Activated CD4-positive, alpha-beta T cell treated with anti-CD3 and anti-CD28 coated beads, Interleukin-2, amount 10 ng/mL, durations not matched to agents 7 days and 5 days (primary cell): ENCODE measurements at places on chromosomes 1 and 21. TPM values are rescaled to one million over a fixed set of nuclear protein-coding genes. Genes with fewer than 3 reads are reported as not detected.
A peak's percentile ranks its signal among the peaks of the same experiment; 100 is the strongest.

DNA sequence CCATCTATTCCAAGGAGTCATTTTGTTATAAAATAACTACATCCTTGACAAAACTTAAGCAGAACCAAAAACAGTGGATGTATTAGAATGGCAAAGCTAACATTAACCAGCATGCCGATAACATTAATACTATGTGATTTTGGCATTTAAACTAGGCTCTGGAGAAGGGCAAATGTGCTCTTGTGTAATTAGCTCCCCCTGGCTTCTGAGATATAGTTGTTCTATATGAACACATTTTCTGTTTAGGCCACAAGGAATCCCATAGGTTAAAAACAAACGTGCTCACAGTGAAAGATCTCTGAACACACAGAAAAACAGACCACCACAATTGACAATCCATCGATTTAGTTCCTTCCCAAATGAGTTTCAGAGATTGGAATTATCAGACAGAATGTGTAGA lies 57.4 kb upstream of the TARS2 start:
- DNase-seq: no peak

GRCh38 chr1:156100205-156100995 lies 14.1 kb upstream of the LMNA start:
- DNase-seq: no peak

DNA sequence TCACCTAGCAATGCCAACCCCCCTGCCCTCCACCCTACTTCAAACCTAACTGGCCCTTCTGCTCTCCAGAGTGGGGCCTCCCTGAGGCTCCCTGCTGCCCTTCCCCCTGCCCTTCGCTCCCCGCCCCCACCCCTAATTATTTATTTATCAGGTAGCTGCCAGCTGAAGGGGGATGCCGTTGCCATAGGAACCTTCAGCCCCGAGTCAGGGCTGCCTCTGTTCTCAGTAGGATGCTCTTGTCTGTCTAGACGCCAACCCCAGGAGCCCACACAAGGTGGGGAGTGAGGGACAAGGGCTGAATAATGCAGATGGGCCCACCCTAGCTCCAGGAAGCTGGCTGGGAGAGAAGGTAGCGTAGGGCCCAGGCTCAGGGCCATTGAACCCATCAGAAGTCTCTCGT lies 41.1 kb downstream of the NKAIN1 start:
- DNase-seq: no peak

DNA sequence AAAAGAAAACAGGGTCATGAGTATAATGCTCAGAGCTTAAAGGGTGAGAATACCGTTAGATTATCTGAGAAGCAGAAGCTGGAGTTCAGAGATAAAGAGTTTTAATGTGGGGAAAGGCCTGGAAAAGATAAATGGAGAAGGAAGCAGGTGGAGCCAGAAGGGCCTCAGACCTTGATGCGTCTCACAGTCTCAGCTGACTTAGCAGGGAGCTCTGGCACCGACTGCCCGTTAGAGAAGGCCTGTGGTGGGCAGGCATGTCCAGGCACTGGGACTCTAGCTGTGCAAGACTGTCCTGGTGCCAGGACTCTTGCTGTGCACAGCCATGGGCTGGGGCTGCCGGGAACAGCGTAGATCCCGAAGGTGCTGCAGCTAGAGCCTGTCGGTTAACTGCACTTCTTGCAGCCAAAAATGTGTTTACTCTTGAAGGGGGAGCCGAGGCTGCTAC lies 3.8 kb upstream of the SLAMF9 start:
- DNase-seq: no peak

DNA sequence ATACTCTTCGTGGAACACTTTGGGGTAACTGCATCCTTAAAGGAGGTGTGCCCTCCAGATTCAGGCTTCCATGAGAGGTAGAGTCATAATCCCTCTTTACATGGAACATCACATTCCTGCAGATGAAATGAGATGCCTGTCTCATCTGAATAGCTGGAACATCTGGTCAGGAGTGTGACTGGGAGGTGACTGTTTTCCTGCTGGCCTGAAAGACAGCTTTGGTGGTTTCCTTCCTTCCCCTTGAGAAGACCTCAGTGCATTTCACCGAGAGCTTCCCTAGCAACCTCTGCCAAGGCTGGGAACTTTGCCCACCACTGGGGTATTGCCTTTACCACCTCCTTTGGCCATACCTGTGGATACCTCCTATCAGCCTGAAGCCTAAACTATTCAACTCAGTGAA lies 46.7 kb upstream of the GUCA2A start:
- DNase-seq: no peak

GRCh38 chr21:32184485-32184884 lies 94.4 kb downstream of the MIS18A start:
- no peak for DNase-seq

- DNase-seq: no peak
These were observed 88.7 kb downstream of the ATP1A1 start for GRCh38 chr1:116461723-116462122.

- DNase-seq: no peak
These were observed 14.7 kb downstream of the LYPLAL1 start for GRCh38 chr1:219188331-219188803.

DNA sequence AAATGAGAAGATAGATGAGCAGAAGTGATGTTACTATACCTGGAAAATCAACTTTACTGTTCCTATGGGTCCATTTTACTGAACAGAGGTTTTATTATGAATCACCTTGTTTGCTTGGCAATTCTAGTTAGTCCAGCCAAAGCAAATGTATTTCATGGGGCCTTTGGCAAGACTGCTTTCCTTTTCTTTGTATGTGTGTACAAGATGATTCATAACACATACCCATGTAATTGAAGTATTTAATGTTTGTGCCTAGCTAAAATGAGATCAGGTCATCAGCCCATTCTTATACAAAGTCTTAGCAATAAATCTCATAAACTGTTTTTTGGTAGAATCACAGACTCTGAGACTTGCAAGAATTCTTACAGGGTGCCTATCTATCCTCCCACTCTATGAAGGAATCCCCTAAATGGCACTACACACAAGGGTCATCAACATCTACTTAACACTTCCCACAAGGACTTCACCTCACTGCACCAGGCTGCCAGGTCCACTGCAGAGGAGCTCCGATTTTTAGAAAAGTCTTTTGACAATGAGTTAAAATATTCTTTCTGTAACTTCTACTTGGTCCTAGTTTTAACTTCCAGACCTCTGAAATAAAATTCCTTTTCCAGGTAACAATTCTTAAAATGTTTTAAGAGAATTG lies 58.5 kb downstream of the LPAR3 start:
- DNase-seq: no peak

DNA sequence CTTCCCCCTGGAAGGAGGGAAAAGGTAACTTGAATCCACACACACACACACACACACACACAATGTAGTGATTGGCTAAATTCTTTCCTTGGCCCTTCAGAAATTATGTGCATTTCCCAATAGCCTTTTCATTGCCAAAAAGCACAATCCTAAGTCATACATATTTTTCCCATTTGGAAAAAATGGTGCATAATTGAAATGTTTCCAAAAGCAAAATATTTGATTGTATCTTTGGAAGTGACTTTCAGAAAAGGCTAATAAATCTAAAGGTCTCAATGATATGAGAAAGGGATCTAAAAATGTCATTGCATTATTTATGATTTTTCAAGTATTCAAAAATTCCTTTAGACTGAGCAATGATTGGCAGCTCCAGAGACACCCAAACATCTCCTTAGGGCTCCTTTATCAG lies 43.5 kb upstream of the NEK7 start:
- DNase-seq: no peak

GRCh38 chr1:67348586-67349252 lies 41.0 kb downstream of the IL12RB2 start:
- no peak for DNase-seq

- DNase-seq: no peak
These were observed 511 bp upstream of the RABGAP1L start for GRCh38 chr1:174158767-174159251.

- no peak for DNase-seq
These were observed at the start of gene KCNK2 for GRCh38 chr1:215082532-215083382. TSS of gene KCNK2 (plus strand) at chr1:215082737. CDS start at chr1:215083386, 649 bp downstream.

- DNase-seq: no peak
These were observed 76.8 kb upstream of the ATF3 start for GRCh38 chr1:212531796-212532195.

DNA sequence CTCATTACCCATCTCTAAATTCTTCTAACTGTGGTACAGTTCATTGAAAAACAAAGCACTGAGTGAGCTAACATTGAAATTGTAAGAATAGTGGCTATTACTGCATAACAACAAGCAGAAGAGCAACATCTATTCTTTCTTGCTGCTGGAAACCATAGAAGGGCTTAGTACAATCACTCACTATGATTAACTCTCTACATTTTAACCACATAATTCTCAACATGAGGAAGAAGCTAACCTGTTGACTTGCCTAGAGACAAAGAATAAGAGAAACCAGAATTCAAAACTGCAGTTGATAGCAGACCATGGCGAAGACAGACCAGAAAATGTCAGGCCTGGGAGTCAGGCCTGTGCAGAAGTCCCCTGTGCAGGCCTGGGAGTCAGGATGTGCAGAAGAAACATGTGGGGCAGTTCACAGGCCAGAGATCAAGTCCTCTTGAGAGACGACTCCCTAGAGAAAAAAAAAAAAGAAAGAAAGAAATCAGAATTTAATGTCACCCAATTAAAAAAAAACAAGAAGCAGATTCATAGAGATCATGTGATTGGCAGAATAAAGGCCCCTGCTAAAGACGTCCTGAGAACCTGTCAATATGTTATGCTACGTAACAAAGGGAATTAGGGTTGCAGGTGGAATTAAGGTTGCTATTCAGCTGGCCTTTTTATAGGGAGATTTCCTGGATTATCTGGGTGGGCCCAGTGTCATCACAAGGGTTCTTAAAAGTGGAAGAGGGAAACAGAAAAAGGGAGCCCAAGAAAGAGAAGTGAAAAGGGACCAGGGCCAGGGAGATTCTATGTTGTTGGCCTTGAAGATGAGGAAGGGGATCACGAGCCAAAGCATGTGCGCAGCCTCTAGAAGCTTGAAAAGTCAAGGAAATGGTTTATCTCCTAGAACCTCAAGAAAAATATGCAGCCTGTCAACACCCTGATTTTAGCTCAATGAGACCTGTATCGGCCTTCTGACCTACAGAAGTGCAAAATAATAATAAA lies 94.9 kb downstream of the MRPL39 start:
- no peak for DNase-seq

GRCh38 chr21:43302062-43302700 lies 124.8 kb downstream of the SIK1 start:
- no peak for DNase-seq

GRCh38 chr1:11352058-11352715 lies 79.2 kb downstream of the UBIAD1 start:
- no peak for DNase-seq

DNA sequence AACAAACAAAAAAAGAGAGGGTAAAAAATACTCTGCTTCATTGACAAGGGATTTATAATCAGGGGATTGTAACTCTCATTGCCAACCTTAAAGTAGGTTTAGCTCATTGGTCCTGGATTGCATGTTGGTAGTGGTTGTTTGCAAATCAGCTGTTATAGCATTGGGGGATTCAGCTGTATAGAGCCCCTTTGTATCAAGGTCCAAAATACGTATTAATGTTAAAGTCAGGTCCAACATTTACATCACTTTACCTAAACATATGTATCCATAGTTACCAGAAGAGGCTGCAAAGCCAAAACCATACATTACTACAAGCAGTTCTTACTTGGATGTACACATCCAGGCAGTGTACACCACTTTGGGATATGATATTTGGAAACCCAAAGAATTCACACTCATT lies 29.4 kb downstream of the RPS27 start:
- no peak for DNase-seq

DNA sequence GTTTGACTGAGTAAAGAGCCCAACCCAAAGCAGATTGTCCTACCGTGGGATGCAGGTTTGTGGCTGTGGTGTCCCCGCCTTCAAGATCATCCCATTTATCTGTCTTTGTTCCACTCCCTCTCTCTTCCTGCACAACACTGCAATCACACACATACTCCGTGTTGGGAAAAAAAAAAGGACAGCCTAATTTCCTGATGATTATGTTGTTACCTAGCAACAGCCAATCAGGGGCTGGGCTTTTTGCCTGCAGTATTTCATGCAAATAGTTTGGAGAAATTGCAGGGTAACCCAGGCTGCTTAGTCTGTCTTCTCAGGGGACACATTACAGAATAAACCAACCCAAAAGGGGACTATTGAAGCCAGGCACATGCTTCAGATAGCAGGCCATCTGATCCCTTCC lies 38.3 kb downstream of the PHC2 start:
- DNase-seq: no peak

DNA sequence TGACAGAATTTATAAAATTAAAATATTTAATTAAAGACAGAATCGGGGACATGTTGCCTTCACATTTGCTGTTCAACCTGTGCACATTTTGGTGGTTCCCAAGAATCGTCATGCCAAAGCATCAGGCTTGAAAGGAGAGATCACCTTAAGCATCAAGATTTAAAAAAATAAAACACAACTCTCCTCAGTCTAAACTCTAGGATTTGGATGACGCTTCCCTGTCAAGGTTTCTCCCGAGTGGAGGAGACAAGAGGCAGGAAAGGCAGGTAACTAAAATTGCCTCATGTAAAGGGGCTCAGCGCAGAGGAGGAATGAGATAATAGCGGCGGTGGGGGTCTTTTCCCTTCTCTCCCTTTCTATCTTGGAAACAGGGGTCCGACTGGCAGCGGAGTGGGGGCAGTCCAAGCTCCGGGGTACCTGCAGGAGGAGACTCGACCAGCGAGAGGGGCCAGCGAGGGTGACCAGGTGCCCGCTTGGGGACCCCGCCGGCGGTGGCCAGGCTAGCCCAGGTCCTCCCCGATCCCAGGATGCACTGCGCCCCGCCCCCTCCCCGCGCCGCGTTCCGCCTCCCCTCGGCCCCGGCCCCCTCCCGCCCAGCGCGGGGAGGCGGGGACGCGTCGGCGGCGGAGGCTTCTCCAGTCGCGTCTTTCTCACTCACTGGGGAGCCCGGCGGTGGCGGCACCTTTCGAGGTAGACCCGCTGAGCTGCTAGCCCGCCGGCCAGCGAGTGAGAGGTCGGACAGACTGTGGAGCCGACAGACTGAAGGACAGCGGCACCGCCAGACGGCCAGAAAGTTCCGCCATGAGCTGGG lies at the start of gene FNBP1L:
Gene FNBP1L (plus strand): TSS at position 638 of the 811 bp plus-strand sequence. CDS start 164 bp downstream, at position 802.
- peak; percentile 53 for DNase-seq

DNA sequence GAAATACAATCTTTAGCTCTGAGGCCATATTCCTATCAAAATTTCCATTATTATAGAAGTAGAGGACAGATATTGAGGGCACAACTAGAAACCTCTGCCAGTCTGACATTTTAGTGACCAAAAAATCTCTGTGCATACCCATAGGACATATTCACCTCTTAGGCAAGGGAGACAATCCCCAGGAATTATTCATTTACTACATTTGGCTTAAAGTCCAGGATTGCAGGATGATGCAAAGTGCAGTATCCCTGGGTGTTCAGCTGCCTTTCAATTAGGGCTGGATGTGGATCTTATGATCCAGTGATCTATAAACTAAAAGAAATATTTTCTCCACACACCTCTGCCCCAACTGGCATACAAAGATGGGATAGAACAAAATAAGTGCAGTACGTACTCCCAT lies 50.9 kb downstream of the PTGS2 start:
- no peak for DNase-seq

The LCK gene
- 434 TPM for total RNA-seq

The RHCE gene
- 0.17 TPM for total RNA-seq

The PDPN gene
- total RNA-seq: not detected

The CHD5 gene
- 0.96 TPM for total RNA-seq

The ALX3 gene
- total RNA-seq: not detected

The ATG4C gene
- total RNA-seq: 12.1 TPM

The DYNLT5 gene
- total RNA-seq: not detected

The DENND2C gene
- 0.15 TPM for total RNA-seq

The PRAMEF10 gene
- total RNA-seq: not detected
